ENCODE measurements at places on chromosomes 6 and 20.

DNA sequence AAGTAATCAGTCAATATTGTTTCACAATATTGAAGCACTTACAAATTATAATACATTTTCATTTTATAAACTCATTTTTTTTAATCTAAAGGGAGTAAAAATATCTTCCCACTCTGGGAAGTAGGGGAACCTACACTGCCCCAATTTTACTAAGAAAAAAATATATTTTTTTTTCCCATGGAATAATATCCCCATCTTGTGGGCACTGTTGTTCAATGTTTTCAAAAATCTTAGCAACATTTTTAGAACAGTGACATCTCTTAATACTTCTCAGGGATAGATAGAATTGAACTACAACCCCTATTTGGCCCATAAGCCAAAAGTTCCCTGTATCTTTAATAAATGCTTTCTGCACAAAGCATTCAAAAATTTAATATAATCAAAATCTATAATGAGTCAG is 42.9 kb downstream of the ARHGAP18 start:
- H3K36me3 ChIP-seq, result no peaks in the 10 kb centered on the region
- H3K4me1 ChIP-seq, result peaks cover 3% of the 10 kb centered on the region
- H3K4me3 ChIP-seq, result no peak overlapping the region
- no peak overlapping the region for H3K27ac ChIP-seq
- DNase-seq, result no peak

- H3K36me3 ChIP-seq, result no peaks in the 10 kb centered on the region
- no peak overlapping the region for H3K27ac ChIP-seq
- no peaks in the 10 kb centered on the region for H3K27me3 ChIP-seq
- H3K4me1 ChIP-seq, result peaks cover 5% of the 10 kb centered on the region
- DNase-seq, result no peak
Observed at GRCh38 chr6:89146718-89147700, 1.2 kb downstream of the PM20D2 start.

GRCh38 chr6:31740397-31741223 is 805 bp downstream of the MSH5 start:
- H3K36me3 ChIP-seq, result no peaks in the 10 kb centered on the region
- no peaks in the 10 kb centered on the region for H3K27me3 ChIP-seq
- no peak for DNase-seq

GRCh38 chr6:75896526-75896925 is 147.5 kb downstream of the MYO6 start:
- no peaks in the 10 kb centered on the region for H3K4me1 ChIP-seq
- H3K27me3 ChIP-seq, result no peaks in the 10 kb centered on the region
- H3K4me3 ChIP-seq, result no peak overlapping the region
- no peak overlapping the region for H3K27ac ChIP-seq

GRCh38 chr20:51565298-51566144 is 23.0 kb upstream of the NFATC2 start:
- peaks cover 23% of the 10 kb centered on the region for H3K4me1 ChIP-seq
- no peaks in the 10 kb centered on the region for H3K36me3 ChIP-seq
- peaks cover 24% of the 10 kb centered on the region for H3K27me3 ChIP-seq
- H3K4me3 ChIP-seq, result no peak overlapping the region
- no peak overlapping the region for H3K27ac ChIP-seq

GRCh38 chr6:128188678-128189077 is 287.8 kb upstream of the THEMIS start:
- no peaks in the 10 kb centered on the region for H3K4me1 ChIP-seq
- no peak overlapping the region for H3K27ac ChIP-seq
- no peaks in the 10 kb centered on the region for H3K27me3 ChIP-seq
- no peak for DNase-seq
- no peak overlapping the region for H3K4me3 ChIP-seq

GRCh38 chr6:68122032-68122431 is 513.0 kb upstream of the ADGRB3 start:
- DNase-seq, result no peak
- H3K4me1 ChIP-seq, result no peaks in the 10 kb centered on the region
- no peaks in the 10 kb centered on the region for H3K27me3 ChIP-seq

DNA sequence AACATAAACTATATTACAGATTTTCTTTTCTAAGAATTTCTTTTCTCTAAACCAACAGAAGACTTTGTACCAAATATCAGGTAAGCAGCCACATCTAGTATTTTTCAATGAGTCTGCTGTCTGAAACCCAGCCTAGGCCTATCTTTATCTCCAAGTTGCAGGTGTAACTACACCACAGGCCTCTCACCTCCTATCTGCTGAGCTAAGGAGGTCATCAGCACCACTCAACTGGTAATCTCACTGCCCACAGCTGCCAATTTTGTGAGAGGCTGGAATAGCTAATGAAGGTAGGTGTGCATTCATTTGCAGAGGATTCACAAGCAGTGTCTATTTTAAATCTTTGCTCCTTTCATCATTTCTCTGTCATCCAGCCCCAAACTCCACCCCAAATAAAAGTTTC is 584.8 kb downstream of the HDGFL1 start:
- H3K27me3 ChIP-seq, result no peaks in the 10 kb centered on the region
- H3K4me3 ChIP-seq, result no peak overlapping the region
- H3K27ac ChIP-seq, result no peak overlapping the region
- no peaks in the 10 kb centered on the region for H3K4me1 ChIP-seq

- H3K27ac ChIP-seq, result no peak overlapping the region
- no peaks in the 10 kb centered on the region for H3K4me1 ChIP-seq
- H3K36me3 ChIP-seq, result no peaks in the 10 kb centered on the region
- DNase-seq, result no peak
Observed at GRCh38 chr6:165219629-165220028, 89.8 kb downstream of the C6orf118 start.

DNA sequence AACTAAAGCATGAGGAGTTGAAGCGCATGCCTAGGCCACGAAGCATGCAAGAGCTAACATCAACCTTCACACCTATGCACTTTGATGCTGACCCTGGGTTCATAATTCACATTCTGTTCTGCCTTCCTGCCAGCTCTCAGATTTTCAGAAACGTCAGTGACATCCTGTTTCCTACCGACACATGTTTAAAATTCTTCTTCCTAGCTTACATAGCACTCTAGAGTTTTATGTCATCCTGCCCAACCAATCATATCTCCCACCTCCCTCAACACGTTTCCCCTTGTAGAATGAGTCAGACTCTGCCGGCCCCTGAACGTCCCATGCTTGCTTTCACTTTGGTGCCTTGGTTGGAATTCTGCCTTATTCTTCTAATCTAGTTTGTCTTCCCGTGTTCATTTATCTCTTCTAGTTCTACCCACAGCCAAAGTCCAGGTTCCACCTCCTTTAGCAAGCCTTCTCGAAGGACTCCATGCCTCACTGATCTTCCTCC is 97.2 kb upstream of the MAP7 start:
- H3K4me3 ChIP-seq, result no peak overlapping the region
- no peaks in the 10 kb centered on the region for H3K27me3 ChIP-seq
- peaks cover 7% of the 10 kb centered on the region for H3K4me1 ChIP-seq
- H3K27ac ChIP-seq, result peak overlapping the region; percentile 78
- peaks cover 12% of the 10 kb centered on the region for H3K36me3 ChIP-seq

Data from natural killer cell (primary cell).